T47D (cell line): ENCODE measurements at places on chromosomes 12 and 14.

- no peak for DNase-seq
Observed at GRCh38 chr14:20456971-20457370, 1.9 kb downstream of the APEX1 start.

DNA sequence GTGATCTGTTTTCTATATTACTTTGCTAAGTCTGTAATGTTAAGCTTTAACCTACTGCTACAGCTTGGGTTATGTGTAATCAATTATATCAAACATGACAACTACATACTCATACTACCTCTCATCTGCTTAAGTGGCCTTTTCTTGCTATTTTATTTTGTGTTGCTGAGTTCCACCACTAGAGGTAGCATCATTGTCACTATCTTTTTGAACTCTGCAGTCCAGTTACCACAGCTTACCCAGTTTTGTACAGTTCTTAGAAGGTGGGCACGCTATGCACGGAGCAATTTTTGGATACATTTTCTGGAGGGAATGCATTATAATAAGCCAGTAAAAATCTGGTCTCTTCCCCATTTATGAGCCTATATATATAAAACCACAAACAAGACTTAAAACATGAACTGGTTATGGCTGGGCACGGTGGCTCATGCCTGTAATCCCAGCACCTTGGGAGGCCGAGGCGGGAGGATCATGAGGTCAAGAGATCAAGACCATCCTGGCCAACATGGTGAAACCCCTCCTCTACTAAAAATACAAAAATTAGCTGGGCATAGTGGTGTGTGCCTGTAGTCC, 48.5 kb downstream of the SAV1 start:
- DNase-seq: peak; percentile 67

GRCh38 chr12:23628806-23629205, 320.7 kb downstream of the SOX5 start:
- DNase-seq: no peak

DNA sequence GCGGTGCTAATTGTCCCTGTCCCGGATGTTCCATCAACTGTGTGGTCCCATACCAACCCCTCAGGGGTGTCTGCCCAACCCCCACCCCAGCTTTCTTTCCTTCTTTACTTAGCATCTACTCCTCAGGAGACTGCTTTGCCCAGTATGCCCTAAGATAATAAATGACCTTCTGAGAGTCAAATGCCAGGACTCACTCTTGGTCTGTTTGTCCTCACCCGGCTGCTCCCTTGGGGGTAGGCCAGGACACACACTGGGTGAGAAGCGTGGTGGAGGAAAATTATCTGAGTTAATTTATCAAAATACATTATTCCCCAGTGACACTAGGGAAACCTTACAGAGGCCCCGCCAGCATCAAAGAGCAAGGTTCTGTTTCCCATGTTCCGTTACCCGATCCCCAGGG, 457.0 kb downstream of the RGS6 start:
- no peak for DNase-seq

- DNase-seq: no peak
Observed at GRCh38 chr14:99177886-99178835, 93.8 kb downstream of the BCL11B start.

- no peak for DNase-seq
Observed at GRCh38 chr12:128111333-128111732, 155.6 kb upstream of the TMEM132C start.

DNA sequence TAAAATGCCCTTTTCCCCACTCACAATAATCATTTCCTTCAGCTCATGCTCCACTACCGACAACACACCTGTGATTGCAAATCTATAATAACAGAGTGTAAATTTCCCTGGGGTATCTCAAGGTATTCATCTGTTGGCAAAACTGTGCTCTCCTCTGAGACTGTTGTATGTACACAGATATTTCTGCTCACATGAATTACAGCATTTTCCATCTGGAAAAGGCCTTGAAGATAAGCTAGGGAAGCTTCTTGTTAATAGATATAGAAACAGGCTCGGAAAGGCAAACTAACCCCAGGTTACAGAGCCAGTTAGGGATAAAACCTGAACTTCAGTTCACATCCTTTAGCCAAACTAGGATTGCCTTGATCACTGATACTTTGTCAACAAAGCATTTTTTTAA, 210.4 kb upstream of the KRR1 start:
- DNase-seq: no peak

DNA sequence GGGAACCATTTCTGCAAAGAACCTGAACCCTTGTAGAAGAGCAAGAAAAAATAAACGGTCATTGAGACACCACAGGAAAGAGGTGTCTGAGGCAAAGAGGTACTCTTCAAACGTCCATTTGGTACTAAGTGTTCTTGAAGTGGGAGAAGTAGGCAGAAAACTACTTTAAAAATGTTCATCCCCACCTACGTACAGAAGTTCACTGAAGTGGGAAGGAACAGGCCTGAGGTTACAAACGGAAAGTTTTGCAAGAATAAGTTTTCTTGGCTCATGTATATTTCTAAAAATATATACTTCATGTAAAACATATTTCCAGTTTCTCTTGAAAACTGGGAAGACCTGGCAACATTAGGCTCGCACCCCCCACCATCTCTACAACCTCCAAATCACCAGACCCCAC, 61.2 kb downstream of the STXBP6 start:
- no peak for DNase-seq

- DNase-seq: no peak
Observed at GRCh38 chr12:5500331-5500659, 68.4 kb downstream of the NTF3 start.

GRCh38 chr12:116236148-116236731, 41.3 kb downstream of the MED13L start:
- peak; percentile 78 for DNase-seq

- DNase-seq: peak; percentile 82
Observed at GRCh38 chr12:124517260-124518050, 50.0 kb downstream of the NCOR2 start.

DNA sequence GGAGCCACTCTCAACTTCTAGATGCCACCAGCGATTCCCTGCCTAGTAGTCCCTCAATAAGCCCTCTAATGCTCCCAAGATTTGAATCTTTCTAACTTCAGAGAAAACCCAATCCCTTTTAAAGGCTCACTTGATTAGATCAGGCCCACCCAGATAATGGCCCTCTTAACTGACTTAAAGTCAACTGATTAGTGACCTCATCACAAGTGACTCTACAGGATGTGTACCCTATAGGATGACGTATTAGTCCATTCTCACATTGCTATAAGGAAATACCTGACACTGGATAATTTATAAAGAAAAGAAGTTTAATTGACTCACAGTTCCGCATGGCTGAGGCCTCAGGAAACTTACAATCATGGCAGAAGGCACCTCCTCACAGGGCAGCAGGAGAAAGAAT, 49.1 kb downstream of the ANKS1B start:
- no peak for DNase-seq

- DNase-seq: no peak
Observed at GRCh38 chr14:21509432-21510143, 1.6 kb downstream of the METTL3 start.

GRCh38 chr12:26319511-26319910, 124.1 kb downstream of the SSPN start:
- no peak for DNase-seq

DNA sequence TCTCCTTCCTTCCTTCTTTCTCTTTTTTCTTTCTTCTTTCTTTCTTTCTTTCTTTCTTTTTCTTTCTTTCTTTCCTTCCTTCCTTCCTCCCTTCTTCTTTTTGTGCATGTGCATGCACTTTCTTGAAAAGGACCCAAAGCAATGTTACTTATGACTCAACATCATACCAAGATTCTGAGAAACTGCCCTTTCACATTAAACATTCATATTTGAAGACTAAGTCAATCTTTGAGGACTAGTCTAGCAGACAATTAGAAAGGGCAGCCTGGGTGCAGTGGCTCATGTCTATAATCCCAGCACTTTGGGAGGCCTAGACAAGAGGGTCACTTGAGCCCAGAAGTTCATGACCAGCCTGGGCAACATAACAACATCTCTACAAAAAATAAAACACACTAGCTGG, 212.8 kb upstream of the KITLG start:
- DNase-seq: no peak

DNA sequence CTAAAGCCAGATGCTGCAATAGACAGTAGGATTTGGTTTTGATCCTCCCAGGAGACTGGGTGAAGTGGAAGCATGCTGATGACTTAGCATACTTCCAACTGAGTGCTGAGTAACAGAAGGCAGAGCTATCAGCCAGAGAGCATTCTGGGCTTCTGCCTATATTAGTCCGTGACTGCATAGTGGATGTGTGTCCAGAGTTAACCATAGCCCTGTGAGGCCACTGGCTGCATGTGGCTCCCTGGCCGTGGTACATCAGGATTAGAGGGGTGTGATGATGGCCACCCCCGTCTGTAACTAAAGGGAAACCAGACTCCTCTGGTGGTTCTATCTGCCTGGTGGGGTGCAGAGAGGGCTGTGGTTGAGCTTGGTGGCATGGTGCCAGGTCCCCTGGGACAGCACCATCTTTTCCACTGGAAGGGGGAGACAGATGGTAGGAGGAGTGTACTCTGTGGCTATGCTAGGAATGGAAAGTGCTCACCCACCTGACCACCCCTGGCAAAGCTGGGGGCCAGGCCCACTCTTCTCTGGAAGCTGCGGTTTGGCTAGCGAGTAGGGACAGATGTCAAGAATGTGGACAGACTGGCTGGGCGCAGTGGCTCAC, 27.4 kb downstream of the ABCD4 start:
- peak; percentile 37 for DNase-seq

DNA sequence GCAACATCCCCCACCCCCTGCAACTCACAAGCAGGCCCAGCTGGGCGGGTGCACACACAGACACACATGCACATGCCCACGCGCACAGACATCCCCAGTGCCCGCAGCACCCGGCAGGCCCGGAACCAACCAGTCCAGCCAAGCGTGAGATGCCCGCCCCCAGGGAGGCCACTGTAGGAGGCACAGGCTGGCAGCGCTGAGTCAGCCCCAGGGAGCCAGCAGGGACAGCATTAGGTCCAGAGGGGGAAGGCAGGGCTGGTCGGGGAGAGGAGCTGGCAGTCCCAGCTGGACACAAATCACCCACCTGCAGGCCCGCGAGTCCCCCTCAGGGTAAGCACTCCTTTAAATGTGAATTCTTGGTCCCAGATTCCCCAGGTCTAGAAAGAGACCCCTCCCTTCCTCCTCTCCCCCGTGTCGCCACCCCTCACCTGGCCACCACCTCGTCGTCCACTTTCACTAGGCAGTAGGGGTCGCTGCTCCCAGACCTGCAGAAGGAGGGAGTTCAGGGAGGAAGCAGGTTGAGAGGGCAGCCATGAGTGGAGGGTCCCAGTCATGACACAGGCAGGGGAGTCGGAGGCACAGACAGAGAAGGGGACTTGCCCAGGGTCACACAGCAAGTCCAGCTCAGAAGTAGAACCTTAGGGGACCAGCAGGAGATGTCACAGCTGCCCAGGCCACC, 5.0 kb downstream of the RASAL1 start:
- DNase-seq: no peak
